ENCODE measurements at places on chromosomes 16 and 17.
A peak's percentile ranks its signal among the peaks of the same experiment; 100 is the strongest.

GRCh38 chr17:47946929-47947397, 5.6 kb downstream of the PNPO start:
- DNase-seq = peak; percentile 65

- DNase-seq = no peak
Observed at GRCh38 chr16:84453061-84453752, 51.3 kb downstream of the MEAK7 start.

DNA sequence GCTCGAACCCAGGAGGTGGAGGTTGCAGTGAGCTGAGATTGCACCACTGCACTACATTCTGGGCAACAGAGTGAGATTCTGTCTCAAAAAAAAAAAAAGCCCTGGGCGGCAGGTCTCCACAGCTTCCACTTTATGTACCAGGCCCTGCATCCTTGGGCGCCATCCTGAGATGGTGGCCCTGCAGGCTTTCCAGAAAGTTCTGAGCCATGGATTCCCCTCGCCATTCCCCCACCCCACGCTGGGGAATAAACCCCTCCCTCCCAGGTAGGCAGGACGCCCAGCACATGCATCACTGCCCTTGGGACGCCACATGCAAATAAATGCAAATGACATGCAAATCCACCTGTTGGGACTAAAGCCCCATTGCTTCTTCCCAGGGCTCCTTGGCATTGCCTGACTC, 13.8 kb upstream of the ZNF469 start:
- DNase-seq = no peak

- DNase-seq = no peak
Observed at GRCh38 chr16:22063888-22064467, 28.4 kb upstream of the VWA3A start.

- DNase-seq = no peak
Observed at GRCh38 chr16:68073902-68074760, 11.0 kb upstream of the NFATC3 start.

- DNase-seq = no peak
Observed at GRCh38 chr17:6521586-6521985, 34.8 kb downstream of the PITPNM3 start.

GRCh38 chr16:82368041-82368440, 198.0 kb upstream of the MPHOSPH6 start:
- peak; percentile 5 for DNase-seq

- DNase-seq = no peak
Observed at GRCh38 chr16:72646615-72647014, 401.3 kb downstream of the ZFHX3 start.

DNA sequence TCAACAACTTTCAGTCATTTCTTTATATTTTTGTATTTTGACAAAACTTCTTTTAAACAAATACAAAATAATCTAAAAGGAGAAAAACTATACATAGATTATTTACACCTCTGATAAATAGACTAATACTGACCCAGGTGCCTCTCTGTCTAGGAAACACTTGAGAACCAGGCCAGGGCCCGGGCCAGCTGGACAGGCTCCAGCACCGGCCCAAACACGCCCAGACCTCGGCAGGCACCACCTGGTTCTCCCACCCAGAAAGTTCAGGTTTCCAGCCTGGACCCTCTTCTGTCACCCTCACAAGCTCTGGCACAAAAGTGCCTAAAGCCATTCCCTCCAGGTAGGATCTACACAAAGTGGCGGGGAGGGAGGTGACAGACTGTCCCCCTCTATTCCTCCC, 97.0 kb upstream of the DNAH17 start:
- no peak for DNase-seq

All from fibroblast of skin of right quadriceps (primary cell).